ENCODE measurements at places on chromosomes 7 and 10.

DNA sequence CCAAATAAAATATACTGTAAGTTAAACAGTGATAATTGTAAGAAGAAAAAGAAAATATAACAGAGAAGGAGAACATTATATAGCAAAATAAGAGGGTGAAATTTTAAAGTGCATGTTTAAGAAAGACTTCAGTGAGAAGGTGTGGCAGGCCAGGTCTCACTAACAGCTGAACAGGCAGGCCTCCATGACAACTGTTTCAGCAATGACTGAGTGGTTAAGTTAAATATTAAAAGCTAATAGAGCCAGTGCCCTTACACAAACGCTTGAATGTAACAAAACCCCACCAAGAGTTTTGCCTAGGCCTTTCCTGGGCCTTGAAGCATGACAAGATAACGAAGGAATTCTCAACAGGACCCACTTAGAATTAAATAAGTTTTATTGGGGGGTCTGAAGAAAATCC lies 32.6 kb downstream of the CFAP43 start:
- no peak for DNase-seq

GRCh38 chr10:33093362-33093761 lies 135.3 kb upstream of the ITGB1 start:
- DNase-seq, result no peak

GRCh38 chr10:23325132-23325531 lies 19.5 kb downstream of the C10orf67 start:
- no peak for DNase-seq

GRCh38 chr7:76405738-76406137 lies 3.8 kb downstream of the SSC4D start:
- DNase-seq, result no peak

GRCh38 chr7:68980011-68980410 lies 618.3 kb upstream of the AUTS2 start:
- DNase-seq, result no peak

GRCh38 chr7:129315960-129316359 lies 91.1 kb downstream of the AHCYL2 start:
- DNase-seq, result peak; percentile 53

GRCh38 chr10:102635377-102635776 lies 8.9 kb upstream of the TRIM8 start:
- no peak for DNase-seq

DNA sequence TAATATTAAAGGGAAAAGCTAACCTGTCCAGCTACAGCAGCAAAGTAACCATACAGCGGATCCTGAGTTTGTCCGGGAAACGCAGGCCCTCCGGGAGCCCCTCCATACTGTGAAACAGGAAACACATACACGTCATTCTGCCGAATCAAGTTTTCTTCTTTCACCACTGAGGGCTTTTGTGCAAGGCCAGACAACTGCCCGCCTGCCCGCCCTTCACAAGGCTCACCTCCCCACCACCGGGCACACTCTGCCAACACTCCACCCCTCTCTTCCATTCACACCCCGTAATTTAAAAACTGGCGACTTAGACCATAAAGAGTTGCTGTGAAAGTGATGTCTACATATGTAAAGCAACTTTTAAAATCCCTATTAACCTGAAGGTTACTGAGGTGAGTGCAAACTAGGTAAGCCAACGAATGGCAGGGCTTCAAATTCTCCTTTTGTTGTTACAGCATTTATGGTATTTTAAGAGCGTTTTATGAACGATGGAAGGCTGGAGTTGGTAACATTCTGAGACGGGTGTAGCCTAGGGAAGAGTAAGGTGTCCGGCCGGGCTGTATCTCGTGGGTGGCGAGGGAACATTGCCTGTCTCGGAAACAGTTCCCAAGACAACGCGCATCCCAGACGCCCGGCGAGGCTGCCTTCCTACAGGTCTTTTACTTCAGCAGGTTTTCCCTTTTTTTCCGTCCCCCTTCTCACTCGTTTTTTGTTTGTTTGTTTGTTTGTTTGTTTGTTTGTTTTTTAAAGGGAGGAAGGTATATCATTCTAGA lies 817 bp downstream of the SRI start:
- DNase-seq, result no peak

DNA sequence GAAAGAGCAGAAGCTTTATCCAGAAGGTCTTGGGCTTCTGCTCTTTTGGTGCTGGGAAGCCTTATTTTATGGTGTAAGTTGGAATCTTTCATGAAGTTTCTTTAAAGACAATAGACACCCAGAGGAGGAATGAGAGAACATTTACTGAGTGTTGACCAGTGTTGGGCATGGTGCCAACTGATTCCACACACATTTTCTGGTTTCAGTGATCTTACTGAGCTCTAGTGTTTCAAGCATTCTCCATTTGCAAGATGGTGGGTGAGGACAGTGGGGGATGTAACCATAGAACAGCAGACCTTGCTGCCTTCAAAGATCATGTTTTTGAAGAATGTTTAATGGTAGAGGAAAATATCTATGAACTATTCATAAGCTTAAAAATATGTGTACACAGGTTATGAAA lies 114.6 kb downstream of the LRMDA start:
- no peak for DNase-seq

- DNase-seq, result no peak
These were observed 6.2 kb downstream of the SFXN4 start for GRCh38 chr10:119159332-119159731.

- no peak for DNase-seq
These were observed 162.0 kb upstream of the PLXNA4 start for GRCh38 chr7:132738254-132738653.
